Stimulated activated CD4-positive, alpha-beta T cell treated with anti-CD3 and anti-CD28 coated beads, TNF-alpha, amount 100 ng/mL, for 4 hours (primary cell): ENCODE measurements at places on chromosomes 13 and 19.

GRCh38 chr19:35332817-35333216 is 3.8 kb downstream of the CD22 start:
- DNase-seq = no peak

DNA sequence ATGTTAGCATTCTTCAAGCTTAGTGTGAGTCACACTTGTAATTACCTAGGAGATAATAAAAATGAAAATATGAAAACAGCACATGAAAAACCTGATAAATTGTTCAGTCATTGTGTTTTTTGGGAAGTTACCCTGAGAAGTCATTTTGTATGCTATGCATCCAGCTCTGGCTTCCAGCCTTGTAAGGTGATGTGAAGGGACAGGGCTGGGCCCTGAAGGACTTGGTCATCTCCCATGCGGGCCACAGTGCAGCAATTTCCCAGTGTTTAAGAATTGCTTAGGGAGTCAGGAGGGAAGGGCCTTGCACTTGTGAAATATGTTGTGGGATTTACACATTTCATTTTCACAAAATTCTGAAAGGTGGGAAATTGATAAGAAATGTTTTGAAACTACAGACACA is 41.3 kb downstream of the ARHGEF7 start:
- no peak for DNase-seq

DNA sequence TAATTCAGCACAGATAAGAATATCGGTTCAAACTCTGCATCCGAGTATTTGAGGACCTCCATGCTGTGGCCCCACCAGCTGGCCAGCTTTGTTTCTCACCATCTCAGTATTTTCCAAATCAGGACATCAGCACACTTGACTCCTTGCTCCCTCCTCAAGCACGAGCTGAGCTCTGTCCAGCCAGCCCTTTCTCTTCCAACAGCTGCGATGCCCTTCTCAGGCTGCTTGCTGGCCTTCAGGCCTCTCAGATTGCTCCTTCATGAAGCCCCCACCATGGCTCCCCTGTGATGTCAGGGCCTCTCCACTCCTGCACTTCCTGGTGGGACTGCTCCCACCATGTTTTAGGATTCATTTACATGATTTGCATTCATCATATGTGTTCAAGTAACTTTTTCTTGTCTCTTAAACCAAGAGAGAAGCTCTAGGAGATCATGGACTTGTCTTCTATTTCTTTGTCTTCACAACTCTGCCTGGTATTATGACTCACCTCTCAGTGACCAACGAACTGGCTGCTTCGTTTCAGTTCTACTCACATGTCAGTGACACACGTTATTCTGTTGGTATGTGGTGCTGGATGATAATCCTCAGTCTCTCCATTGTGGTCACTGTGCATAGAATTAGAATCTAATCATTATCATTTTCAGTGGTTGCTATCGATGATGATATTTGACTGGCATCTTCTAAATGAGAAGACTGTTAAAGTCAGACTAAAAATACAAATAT is 471.7 kb downstream of the EFNB2 start:
- DNase-seq = no peak

DNA sequence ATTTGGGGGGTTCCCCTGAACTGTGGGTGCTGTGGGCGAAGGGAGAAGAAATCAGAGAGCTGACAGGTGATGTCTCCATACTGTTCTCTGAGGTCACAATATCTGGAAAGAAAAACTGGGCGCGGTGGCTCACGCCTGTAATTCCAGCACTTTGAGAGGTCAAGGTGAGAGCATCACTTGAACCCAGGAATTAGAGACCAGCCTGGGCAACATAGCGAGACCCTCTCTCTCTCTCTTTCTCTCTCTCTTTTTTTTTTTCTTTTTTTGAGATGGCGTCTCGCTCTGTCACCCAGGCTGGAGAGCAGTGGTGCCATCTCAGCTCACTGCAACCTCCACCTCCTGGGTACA is 21.9 kb downstream of the IQCN start:
- no peak for DNase-seq
